SJCRH30 (cell line): ENCODE measurements at places on chromosomes 2 and 18.

GRCh38 chr2:168424112-168424951 lies 31.7 kb upstream of the CERS6 start:
- no peak for DNase-seq

DNA sequence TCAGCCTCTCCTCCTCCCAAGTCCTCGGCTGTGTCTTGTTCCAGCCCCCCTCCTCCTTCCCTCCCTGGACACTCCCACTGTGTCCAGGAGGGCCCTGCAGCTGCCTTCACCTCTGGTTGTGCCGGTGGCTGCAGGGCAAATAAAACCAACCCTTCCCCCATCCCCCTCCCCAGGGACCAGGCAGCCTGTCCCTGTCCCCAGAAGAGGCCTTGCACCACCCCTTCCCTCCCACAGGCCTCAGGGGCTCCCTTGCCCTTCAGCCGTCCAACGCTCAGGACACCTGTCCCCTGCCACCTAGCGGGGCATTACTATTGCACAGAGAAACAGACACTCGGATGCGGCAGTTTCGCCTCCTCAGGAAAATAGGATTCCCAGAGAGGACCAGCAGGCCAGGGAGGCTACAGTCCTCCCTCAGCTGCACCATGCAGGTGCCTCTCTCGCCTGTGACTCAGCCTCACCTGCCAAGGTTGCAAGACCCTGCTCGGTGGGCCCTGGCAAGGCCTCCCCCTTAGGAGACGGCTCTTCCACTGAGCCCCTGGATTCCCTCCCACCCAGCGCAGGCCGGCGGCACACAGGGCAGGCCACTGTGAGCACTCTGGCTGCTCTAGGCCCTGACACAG lies 5.5 kb upstream of the GPC1 start:
- DNase-seq: peak; percentile 15

DNA sequence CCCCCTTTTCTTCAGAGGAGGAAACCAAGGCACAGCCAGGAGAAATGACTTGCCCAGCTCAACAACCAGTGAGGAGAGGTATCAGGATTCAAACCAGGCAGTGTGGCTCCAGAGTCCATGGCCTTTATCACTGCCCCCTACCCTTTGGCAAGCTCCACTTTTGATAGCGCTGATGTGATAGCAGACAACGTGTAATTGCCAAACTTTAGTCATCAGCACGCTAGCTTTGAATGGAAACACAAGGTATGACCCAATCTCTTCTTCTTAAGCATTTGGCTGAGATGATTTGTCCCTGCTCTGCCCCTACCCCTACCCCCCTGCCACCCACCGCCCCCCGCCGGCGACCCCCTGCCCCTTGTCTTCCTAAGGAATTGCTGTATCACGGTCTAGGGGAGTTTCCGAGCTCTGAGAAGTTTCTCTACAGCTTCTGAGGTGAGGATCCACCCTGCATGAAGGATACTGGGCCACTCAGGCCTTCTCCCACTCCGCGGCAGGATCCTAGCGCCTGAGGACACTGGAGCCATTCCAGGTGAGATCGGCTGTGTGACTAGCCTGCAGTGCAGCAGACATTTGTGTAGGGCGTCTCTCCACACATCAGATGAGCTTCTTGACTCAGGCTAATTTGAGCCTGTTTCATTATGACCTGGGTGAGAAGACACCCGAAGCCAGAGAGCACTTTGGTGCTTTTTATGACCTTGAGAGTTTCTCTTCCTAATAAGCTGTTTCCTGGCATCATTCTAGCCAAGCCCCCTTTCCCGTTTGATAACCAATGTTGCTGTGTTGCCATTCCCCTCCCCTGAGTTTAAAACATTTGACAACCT lies 75.1 kb upstream of the MAP4K4 start:
- no peak for DNase-seq

DNA sequence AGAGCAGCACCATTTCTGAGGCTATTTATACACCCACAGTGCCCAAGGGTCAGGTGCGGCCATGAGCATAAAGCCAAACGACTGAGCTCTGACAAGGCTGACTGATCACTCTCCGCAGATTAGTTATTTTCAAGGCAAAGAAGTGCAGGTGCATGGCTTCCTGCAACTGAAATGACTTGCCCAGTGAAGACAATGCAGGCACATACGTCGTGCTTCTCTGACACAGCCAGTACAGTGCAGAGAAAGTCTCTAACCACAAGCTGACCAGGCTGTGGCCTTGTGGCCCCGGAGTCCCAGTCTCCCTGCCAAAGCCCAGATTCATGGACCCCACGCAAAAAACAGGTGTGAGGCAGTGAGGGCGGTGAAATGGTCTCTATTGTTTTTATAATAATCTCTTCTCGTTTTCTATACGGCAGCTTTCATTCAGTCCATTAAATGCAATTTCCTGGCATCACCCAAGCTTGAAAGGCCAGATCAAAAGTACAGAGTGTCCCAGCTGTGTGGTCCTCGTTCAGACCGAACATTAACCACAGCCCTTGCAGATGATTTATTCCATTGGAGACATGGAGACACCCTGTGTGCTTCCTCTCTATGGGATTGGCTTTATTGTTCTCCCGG lies 447.0 kb upstream of the ID2 start:
- DNase-seq: no peak

GRCh38 chr2:224405841-224406370 lies 4.0 kb upstream of the FAM124B start:
- no peak for DNase-seq
